SJSA1 (cell line): ENCODE measurements at places on chromosomes 4 and X. TPM values are rescaled to one million over a fixed set of nuclear protein-coding genes. Genes with fewer than 3 reads are reported as not detected.

DNA sequence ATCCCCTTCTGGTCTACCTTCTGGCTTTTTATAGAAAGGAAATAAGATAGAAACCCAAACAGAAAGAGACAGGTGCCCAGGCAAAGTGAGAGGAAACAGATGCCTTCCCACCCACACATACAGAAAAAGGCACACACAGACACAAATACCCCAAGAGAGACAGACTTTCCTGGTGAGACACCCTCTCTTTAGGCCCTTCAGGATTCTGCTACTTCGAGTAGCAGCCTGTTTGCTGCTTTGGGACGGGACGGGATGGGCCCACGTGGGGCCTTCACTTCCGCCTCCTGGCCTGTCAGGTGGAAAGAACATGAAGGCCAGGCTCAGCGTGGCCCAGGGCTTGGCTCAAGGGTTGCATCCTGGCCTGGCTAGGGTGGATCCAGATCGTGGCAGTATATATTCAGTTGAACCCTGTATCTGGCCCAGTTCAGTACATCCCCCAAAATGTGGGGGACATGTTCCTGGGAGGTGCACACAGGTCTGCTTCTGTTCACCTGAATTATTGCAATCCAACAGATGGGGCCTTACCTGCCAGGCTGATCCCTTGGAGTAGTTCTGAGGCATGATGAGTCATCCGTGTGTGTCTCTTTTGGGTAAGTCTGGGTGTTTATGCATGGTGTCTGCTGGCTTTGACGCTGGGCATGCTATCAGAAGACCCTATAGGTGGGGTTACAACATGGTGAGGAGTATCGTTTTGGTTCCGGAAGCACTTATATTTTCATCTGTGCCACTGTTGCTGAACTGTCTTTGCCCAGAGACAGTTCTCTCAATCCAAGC lies 2.4 kb downstream of the ZNF275 start:
- DNase-seq, result no peak
- peaks cover 7% of the 10 kb centered on the region for H3K36me3 ChIP-seq
- no peaks in the 10 kb centered on the region for H3K27me3 ChIP-seq

The GTPBP6 gene
- 44.7 and 50.9 TPM in 2 replicates for total RNA-seq

- H3K36me3 ChIP-seq, result no peaks in the 10 kb centered on the region
- DNase-seq, result no peak
- no peak overlapping the region for H3K4me3 ChIP-seq
- no peaks in the 10 kb centered on the region; the same call in 1 of the 2 replicates for H3K4me1 ChIP-seq
These were observed 88.0 kb upstream of the RAPGEF2 start for GRCh38 chr4:159014859-159015258.

- H3K4me1 ChIP-seq, result no peaks in the 10 kb centered on the region
- H3K36me3 ChIP-seq, result no peaks in the 10 kb centered on the region
- H3K27ac ChIP-seq, result no peak overlapping the region
- no peaks in the 10 kb centered on the region for H3K27me3 ChIP-seq
These were observed 210.7 kb downstream of the PPP3CA start for GRCh38 chr4:101136373-101137370.

GRCh38 chr4:186190581-186191199 lies 677 bp upstream of the CYP4V2 start:
- peaks cover 8% of the 10 kb centered on the region; the same call in 1 of the 2 replicates for H3K36me3 ChIP-seq
- peaks cover 13% of the 10 kb centered on the region for H3K4me1 ChIP-seq
- H3K27me3 ChIP-seq, result no peaks in the 10 kb centered on the region
- peak overlapping the region; percentile 71 for H3K27ac ChIP-seq
